ENCODE measurements at places on chromosomes 13 and 19.

DNA sequence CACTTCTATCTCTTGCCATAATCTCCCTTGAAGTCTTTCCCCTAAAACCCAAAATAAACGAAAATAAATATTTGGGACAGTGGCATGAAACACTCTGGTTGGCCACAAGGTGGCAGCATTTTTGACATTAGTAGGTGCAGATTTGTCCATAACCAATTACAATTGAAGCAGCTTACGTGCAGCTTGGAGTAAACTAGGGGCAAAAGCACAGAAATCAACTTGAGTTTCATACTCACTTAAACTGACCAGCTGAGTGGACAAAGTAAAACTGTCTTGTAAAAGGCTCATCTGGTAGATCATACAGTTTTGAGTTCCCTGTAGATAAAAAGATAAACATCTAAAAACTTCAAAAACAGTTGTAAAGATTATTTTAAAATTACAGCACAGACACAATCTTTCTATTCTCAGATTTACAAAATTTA is 18.8 kb downstream of the PDCD5 start:
- no peak for DNase-seq

GRCh38 chr13:110367620-110368019 is 60.5 kb downstream of the COL4A2 start:
- no peak for DNase-seq

DNA sequence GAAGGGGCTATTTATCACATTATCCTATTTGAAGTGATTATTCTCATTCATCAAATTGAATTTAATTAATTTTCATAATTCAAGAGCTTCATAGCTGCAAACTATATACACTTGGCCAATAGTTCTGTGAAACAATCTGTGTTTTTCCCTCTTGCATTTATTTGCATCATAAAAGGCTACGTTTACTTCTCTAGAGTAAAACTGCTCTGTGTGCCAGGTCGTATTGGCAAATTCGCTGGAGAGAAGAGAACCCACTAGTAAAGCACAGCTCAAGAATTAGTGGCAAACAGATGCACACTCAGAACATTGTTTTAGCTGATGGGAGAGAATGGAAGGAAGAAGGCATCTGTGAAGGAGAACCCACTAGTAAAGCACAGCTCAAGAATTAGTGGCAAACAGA is 81.8 kb downstream of the CYSLTR2 start:
- DNase-seq, result no peak

- no peak for DNase-seq
These were observed 86.0 kb downstream of the ING1 start for GRCh38 chr13:110799246-110800236.

DNA sequence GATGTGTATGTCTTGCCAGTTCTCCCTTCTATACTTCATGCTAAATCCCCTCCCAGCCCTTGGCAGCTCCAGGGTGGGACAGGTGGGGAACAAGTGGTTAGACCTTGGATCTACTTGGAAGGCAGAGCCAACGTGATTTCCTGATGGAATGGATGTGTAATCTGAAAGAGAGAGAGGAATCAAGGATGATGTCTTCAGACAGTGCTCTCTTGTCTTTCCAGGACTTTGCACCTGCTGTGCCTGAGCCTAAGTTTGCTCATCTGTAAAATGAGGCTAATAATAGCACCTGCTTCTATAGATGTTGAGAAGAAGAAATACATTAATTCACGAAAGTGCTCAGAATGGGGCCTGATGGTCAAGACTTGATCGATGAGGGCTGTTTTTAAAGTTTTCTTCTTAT is 7.0 kb upstream of the EGLN2 start:
- no peak for DNase-seq

DNA sequence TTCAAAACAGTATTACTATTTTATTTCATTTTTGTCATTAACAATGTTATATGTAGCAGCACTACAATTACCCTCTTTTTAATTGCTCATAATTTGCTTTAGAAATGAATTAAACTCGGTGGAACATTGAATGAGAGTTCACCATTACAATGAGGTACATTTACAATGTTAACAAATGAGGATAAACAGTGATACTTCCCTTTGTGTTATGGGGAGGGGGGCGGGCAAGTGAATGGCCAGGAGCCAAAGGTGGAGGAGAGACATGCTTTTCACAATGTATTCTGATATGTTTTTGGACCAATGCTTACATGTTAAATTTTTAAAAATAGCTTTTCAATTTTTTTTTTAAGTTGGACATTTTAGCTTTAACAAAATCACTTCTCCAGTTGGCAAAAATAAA is 34.2 kb downstream of the NALCN start:
- no peak for DNase-seq

- no peak for DNase-seq
These were observed 72.0 kb upstream of the KCTD15 start for GRCh38 chr19:33724721-33725060.

- no peak for DNase-seq
These were observed 78.5 kb upstream of the NBEA start for GRCh38 chr13:34863360-34864135.

DNA sequence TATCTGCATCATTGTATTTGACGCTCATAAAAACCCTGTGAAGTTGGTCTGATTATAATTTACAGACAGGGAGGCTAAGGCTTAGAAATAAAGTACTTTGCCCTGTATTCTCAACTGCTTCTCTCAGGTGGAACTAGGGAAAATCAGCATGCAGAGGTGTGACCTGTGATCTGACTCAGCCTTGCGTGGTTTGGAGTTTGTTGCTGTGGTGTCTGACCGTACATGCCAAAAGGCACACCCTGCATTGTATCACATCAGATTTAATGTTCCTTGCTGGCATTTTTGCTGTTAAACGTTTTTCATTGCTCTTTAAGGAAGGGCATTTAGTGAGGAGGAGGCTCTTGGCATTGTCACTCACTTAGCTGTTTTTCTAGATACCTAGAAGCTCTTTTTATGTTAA is 58.8 kb upstream of the C1QTNF9B start:
- no peak for DNase-seq

GRCh38 chr19:52188822-52189734 is 774 bp upstream of the PPP2R1A start:
- no peak for DNase-seq

GRCh38 chr13:74838096-74838495 is 643.9 kb downstream of the TBC1D4 start:
- DNase-seq, result no peak

GRCh38 chr19:55673465-55673864 is 1.6 kb upstream of the EPN1 start:
- DNase-seq, result no peak

DNA sequence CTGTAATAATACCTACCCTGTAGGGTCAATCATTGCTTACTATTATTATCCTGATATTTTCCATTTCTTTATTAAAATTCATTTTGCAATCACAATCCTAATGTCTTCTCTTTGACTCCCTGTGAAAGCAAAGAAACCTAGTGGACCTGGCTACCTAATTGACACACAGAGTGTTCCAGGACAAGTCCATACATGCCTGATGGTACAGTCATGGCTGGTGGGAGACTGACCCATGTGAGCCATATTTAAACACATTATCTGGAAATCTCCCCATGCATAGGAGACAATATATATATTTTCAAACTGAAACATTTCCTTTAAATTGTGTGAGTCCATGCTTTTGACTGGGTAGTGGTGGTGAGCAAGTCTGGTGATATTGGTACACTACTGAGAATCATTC is 230.6 kb upstream of the DACH1 start:
- no peak for DNase-seq

DNA sequence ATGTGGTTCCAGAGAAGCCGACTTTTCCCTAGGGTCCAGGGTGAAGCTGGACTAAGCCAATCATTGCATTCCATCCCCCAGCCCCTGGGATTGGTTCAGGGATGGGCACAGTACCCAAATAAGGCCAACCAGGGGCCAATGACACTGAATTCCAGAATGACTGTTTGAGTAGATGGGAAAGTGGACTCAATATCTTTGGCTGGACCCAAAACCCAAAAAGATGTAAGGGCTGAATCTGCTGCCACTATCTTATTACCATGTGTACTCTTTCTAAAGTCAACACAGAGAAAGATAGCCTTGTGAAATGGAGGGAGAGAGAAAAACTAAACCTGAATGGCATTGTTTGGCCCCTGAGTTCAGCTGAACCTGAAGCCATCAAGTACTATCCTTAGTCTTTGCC is 39.2 kb upstream of the TNFSF11 start:
- DNase-seq, result no peak

DNA sequence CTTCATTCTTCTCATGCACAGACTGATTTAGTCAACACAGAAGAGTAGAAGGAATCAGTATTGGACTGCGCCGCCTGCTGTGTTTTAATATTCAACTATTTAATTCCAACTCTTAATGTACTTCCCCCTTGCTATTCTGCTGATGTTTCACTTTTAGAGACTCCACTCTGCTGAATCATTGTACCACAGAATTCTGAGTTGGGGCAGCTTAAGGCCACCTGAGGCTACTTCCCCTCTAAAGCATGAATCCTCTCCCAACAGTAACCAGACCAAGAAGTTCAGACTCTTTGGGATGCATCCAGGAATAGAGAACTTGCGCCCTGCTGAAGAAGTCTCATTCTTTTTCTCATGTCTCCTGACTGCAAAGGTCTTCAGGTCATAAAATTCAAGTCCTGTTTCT is 708.8 kb downstream of the UQCRFS1 start:
- no peak for DNase-seq

- DNase-seq, result no peak
These were observed 72.9 kb downstream of the SPATA13 start for GRCh38 chr13:24233351-24233901.

DNA sequence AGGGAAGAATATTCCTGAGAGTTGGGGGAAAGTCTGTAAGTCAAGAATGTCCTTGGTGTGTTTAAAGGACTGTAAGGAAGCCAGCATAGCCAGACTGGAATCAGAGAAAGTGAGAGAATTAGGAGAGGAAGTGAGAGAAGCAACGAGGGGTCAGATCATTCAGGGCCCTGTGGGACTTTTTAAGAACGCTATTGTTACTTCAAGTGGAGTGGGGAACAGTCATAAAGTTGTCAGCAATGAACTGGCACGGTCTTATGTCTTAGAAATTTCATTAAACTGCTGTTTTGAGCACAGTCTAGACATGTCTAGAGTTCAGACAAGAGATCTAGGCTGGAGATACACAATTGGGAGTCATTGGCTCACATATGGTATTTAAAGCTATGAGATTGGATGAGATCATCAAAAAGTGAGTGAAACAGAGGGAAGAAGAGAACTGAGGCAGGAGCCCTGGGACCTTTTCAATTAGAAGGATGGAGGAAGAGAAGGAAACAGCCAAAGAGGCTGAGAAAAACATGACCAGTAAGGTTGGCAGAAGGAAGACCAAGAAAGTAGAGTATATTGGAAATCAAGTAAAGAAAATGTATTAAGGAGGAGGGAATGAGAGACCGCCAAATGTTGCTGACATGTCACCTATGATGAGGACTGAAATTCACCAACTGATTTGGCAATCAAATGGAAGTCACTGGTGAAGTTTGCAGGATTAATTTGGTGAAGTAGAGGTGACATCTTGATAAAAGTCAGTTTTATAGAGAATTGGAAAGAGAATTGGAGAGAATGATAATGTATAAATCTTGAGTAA is 263.5 kb downstream of the GPC5 start:
- DNase-seq, result no peak

DNA sequence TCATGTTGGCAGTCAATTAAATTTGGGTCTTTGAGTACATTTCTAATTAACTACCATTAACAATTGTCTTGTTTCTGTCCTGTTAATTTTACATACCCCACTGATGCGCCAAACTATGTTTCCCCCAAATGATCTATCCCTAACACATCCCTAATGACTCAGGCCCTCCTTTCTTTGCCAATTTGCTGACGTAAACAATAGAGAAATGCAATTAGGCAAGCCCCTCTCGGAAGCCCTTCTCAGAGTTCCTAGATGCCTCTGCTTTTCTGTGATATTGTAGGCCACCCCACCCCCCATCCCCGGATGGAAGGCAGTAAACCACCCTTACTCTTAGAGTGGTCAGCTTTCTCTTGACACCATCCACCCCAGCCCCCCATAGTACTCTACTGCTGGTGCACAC is 74.2 kb downstream of the FLT1 start:
- DNase-seq, result no peak

DNA sequence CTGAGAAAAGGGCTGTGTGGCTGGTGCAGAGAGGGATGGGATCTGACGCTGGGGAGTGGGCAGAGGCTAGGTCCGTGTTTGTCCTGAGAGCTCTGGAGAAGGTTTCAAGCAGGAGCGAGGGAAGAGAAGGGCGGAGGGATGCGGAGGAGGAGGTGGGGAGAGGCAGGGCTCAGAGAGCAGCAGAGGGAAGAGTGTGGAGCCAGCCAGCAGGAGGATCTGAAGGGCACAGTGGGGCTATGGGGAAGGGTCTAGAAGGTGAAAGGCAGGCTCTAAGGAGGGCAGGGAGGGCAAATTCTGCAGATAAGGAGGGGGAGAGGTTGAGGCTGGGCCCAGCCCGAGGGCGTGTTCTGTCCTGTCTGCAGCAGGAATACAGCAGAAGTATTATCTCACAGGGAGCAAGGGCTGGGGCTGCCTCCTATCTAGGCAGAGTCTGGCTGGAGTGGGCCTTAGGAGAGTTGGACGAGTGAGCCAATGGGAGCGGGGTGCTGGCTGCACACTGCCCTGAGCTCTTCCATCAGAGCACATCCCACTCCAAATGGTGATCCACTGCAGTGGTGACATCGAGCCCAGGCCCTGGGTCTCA is 6.1 kb downstream of the AP2A1 start:
- DNase-seq, result no peak

DNA sequence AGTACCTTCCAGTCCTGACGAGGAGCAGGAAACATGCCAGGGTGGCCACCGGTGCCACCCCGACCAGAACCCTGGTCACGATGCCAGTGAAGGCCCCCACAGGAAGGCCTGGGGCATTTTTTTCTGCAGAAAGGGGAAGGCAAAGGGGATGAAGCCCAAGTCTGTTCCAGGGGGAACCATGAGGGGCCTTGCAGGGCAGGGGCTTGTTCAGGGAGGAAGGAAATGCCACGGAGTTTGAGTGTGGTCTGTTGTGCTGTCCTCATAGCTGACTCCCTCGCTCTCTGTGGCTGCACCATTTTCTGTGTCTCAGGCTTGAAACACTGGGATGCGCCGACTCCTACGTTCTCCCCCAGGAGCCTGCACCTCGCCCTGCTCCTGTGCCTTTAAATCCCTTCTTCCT is 27.5 kb upstream of the CEACAM1 start:
- no peak for DNase-seq

DNA sequence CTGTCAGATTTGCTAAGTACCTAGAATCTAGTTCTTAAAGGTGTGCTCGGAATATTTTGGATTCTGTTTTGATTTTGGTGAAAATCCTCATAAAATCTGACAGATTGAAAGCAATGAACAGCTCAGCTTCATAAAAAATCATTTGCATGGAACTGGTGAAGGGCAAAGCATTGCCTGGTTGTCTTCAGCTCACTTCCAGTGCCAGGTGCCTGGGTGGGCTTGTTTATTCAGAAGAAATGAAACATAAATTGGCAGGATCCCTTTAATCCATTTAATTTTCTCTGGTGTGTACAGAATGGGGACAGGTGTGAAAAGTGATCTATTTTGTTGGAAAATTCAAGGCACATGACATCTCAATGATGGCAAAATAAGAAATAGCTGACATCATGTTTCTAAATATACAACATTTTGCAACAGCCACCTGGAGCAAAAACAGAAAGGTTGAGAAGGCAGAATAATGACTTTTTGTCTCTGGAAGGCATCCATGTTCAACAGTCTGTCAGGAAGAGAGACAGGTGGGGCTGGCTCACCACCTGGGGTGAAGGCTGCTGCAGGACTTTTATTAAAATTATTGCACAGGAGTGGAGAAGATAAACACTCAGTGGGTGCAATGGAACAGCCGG is 52.2 kb downstream of the RFC3 start:
- DNase-seq, result no peak

GRCh38 chr13:41562083-41562482 is 104.7 kb downstream of the RGCC start:
- DNase-seq, result no peak
